Activated effector memory CD4-positive, alpha-beta T cell treated with Interleukin-2 at 50 U/mL for 16 hours (primary cell): ENCODE measurements at places on chromosomes 7 and 10.

DNA sequence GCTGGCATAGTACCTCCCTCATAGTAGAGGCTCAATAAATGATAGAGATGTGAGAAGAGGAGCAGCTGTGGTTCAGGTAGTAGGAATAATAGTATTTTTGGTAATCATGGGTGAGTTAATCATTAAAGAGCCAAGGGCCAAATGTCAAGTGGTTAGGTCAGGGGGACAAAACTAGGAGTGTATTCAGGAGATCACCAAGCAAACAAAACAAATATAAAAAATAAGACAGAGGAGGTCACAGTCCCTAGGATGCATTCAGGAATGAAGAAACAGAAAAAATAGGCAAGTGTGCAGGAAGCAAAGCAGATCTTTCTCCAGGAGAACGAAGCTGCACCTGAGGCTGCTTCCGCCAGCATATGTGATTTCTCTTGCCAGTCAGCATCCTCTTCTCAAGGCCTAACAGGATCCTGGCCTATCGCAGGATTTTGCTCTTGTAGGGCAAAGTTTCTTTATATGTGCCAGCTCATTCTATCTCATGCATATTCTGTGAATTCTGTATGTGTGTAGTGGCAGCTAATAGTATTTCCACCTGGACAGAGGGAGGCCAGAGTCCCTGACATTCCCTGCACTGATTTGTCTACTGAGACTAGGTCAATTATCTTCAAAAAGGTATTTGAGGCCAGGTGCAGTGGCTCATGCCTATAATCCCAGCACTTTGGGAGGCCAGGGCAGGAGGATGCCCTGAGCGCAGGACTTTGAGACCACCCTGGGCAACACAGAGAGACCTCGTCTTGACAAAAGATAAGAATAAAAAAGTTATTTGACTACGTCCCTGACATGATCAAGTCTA, 82.7 kb downstream of the AKR1D1 start:
- no peak for DNase-seq

- no peak for DNase-seq
Observed at GRCh38 chr7:121796936-121797656, 75.9 kb upstream of the PTPRZ1 start.

DNA sequence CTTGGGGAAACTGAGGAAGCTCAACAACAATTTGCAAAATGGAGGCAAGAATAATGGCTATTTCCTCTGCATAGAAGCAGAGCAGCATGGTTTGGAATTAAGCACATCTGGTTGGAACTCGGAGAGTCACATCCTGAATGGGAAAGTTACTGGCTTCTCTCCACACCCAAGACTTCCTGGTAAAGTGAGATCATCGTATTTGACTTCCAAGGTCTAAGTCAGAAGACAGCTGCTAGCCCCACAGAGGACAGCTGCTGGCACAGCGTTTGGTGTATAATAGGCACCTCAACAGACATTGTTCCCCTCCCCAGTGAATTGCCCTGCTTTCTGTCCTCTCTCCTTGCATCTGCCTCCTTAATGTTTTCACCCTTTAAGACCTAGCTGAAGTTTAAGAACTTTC, 37.0 kb upstream of the NRF1 start:
- DNase-seq: no peak

- DNase-seq: no peak
Observed at GRCh38 chr7:80135309-80136104, 876 bp downstream of the GNAI1 start.

- no peak for DNase-seq
Observed at GRCh38 chr10:10209167-10209566, 808.5 kb upstream of the CELF2 start.

DNA sequence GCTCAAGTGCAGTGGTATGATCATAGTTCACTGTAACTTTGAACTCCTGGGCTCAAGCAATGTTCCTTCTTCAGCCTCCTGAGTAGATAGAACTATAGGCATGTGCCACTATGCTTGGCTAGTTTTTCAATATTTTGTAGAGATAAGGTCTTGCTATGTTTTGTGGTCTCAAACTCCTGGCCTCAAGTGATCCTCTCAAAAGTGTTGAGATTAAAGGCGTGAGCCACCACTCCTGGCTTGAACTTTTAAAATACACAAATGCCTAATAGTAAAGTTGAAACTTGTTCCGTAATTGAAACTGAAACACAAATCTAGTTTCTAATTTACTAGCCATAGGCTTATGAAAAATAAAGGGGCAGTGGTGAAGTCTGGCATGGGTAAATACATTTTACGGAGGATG, 65.7 kb downstream of the AP3M1 start:
- no peak for DNase-seq

- no peak for DNase-seq
Observed at GRCh38 chr10:107071301-107071700, 93.2 kb downstream of the SORCS1 start.

DNA sequence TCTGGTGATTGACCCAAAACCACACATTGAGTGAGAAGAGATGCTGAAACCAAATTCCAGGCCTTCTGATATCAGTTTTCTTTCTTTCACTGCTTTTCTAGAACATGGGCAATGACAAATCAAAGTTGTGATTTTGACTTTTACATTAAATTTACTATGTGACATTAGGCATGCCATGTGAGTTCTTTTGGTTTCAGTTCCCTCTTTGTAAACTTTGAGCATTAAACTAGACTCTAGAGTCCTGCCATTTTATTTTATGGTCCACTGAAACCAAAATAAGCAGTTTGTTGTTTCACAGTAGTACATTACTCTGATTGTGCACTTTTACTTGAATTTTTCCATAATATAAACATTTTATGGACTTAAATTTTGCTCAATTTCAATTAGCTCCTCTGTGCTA, 381.1 kb upstream of the SEMA3D start:
- no peak for DNase-seq
